GM12892 (cell line): ENCODE measurements at places on chromosomes 6 and 20.

- no peak for DNase-seq
Measured at GRCh38 chr6:71228461-71229041, 60.1 kb upstream of the OGFRL1 start.

DNA sequence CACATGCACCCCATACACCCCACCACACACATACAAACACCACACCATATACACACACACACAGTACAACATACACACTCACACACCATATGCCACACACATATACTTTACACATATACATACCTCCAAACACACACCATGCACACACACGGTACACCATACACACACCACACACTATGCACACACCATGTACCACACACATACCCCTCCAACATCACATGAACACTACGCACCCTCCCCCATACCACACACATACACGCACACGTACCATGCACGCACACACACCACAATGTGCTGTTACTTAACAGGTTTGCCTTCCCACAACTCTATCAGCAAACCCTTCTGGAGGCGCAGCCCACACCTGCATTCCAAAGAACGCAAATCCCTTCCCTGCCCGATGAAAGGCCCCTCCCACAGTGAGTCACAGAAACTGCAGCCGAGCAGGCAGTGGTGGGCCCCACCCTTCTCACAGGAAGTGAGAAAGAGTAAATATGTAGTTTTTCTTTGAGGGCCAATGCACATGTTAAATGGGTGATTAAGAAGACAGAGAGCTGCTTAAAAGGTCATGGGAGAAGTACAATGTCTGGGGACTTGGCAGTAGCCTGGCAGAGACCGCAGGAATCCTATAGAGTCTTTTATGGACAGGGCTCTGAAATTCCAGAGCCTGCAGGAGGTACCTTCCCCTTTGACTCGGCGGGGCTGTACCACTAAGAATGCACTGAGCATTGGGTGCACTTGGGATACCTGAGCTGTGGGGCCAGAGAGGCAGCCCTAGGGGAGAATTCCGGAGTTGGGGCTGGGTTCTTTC lies 34.1 kb upstream of the EZR start:
- peak; percentile 65 for DNase-seq

DNA sequence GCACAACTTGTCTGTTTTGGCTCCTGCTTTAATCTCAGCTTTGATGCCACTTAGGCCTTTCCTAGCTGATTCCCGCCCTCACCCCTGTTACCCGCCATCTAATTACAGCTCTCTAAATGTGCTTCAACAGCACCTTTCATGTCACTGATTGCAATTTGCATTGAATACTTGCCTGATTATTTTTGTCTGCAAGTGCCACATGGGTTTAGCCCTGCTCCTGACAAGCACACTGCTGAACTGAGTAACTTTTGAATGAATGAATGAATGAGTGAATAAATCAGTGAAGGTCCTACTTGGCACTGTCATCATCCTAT lies 591 bp upstream of the DCBLD1 start:
- no peak for DNase-seq

DNA sequence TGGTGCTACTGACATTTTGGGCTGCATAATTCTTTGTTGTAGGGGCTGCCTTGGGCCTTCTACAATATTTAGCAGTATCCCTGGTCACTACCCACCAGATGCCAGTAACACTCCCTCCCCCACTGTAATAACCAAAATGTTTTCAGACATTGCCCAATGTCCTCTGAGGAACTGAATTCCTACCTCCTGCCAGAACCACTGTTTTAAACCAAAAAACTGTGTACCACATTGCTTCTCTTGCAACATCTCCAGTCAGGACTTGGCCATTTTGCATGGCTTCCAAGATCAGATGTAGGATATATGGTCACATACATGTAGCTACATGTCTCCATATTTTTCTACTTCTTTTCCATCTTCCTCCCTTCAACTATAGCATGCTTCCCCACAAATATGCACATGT lies 97.4 kb upstream of the IFNGR1 start:
- DNase-seq: no peak

- no peak for DNase-seq
Measured at GRCh38 chr20:17226410-17227218, at the start of gene PCSK2. TSS of gene PCSK2 (plus strand) at chr20:17227040. CDS start at chr20:17227306, 266 bp downstream.

GRCh38 chr20:21125072-21125848 lies 622 bp upstream of the KIZ start:
- no peak for DNase-seq

GRCh38 chr20:26324177-26324576 lies 627.5 kb upstream of the ZNF337 start:
- DNase-seq: no peak

- DNase-seq: no peak
Measured at GRCh38 chr6:168381726-168382458, 59.1 kb upstream of the SMOC2 start.

DNA sequence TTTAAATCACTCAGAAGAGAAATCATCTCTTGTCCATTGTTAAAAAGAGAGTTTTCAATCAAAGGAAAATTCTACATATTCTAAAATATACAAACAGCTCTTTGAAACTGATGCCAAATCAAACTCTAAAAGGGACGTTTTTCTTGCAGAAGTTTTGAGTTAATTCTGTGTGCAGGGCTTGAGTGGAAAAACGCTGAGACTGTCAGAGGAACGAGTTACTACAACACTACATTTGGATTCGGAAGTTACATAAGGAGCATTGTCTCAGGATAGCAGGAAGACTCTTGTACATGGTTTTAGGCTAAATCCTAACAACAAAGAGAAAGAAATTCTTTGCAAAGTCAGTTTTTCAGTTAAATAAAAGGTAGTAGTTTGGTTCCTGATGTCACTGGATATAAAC lies 155.7 kb upstream of the SUPT3H start:
- no peak for DNase-seq

- no peak for DNase-seq
Measured at GRCh38 chr6:89853068-89853467, 23.4 kb downstream of the CASP8AP2 start.

- DNase-seq: no peak
Measured at GRCh38 chr6:17580518-17581048, 19.5 kb upstream of the FAM8A1 start.

- no peak for DNase-seq
Measured at GRCh38 chr6:489762-490161, 98.2 kb downstream of the IRF4 start.

- no peak for DNase-seq
Measured at GRCh38 chr6:87869064-87869905, 167.3 kb upstream of the AKIRIN2 start.

GRCh38 chr6:97114645-97115044 lies 168.4 kb downstream of the MMS22L start:
- no peak for DNase-seq

DNA sequence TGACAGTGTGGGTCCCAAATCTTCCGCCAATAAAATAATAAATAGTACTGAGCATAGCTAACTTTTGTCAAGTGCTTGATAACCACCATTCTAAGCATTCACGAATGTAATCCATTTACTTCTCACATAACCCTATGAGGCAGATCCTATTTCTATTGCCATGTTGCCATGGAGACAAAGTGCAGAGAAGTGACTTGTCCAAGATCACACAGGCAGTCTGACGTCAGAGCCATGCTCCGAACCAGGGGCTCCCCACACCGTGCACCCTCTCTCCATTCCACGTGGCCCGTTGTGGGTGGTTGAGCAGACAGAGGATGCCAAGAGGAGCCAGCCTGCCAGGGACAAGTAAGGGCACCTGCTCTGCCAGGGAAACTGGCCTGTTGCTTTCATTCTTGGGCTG lies 38.9 kb downstream of the CDH22 start:
- no peak for DNase-seq

DNA sequence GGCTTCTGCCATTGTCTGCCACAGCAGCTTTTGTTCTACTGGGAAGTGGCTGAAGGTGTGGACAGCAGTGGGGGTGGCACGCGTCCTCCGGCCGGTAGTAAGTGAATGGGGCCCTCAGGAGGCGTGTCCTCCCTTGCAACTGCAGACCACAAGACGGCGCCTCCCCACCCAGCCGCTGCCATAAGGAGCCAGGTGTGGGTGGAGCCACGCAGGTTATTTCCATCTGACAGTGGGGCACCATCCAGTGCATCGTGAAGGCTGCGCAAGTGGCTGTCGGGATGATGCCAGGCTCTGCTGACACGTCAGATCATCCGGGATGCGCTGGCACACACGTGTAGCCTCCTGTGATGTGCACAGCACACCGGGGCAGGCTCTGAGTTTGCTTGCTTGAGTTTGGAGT lies 379.7 kb downstream of the CDH4 start:
- no peak for DNase-seq

- no peak for DNase-seq
Measured at GRCh38 chr6:144581812-144582537, 296.8 kb downstream of the UTRN start.

DNA sequence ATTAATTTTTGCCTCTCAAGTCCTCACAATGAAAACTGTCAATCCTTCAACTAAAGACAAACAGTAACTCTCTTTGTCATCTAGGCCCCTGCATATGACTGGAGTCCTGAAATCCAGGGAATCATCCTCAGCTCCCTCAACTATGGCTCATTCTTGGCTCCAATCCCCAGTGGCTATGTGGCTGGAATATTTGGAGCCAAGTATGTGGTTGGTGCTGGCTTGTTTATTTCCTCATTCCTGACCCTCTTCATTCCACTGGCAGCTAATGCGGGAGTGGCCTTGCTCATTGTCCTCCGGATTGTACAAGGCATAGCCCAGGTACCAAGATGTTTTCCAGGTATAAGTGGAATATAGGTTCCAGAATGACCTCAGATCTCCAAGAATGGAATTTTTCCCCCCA lies 15.4 kb downstream of the SLC17A4 start:
- DNase-seq: no peak

GRCh38 chr6:43171707-43172103 lies 636 bp downstream of the SRF start:
- no peak for DNase-seq

DNA sequence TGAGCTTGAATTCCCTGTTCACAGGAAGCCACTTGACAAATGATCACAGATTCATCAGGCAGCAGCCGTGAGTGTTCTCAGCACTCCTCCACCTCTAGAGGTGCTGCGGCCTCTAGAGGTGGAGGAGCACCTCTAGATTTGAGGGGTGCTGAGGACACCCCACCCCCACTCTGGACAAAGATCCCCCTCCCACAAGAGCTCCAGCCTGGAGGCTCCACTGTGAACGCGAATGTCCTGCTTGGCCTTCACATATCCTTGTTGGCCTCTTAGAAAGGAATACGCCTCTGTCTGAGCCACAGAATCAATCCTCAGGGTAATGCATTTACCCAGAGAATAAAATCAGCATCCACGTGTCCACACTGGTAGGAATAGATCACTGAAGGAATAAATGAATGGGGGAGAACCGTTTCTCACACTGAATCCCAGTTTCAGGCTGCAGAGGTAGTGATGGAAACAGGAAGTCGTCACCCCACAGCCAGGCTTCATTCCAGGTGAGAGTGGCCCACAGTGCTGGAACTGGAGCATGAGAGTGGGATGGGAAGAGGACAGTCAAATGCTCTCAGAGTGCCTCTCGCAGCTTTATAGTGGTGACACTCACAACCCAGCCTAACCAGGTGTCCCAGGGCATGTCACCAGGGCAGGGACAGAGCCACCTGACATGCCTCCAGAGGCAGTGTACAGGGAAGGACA lies 16.6 kb downstream of the NPEPL1 start:
- DNase-seq: no peak

DNA sequence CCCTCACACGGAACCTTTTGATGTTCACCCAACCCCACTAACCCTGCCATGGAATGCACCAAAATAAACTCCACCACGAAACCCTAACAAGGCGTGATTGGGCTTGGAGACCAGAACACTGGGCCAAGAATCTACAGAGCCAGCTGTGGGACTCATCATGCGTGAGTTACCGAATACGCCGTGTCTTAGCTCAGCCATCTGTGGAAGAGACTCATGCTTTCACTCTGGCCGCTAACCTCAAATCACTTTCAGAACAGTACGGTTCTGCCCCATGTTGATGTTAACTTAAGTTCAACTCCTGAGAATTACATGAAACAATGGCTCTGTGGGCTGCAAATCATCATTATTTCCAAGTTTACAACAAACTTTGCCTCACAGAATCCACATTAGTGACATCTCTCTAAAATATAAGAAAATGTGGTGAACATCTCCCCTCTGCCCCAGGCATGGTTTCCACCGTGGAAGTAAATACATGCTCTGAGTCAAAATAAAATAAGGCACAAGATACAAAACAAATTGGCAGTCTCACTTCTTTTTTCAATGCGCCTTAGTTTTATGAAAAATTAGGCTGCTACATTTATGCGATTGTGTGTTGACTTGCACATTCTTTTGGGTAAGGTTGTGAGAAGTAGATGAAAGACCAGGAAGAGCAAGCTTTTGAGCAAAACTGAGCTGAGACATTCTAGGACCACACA lies 308.9 kb upstream of the EXOC2 start:
- no peak for DNase-seq

GRCh38 chr6:70651326-70651905 lies 16.3 kb upstream of the SMAP1 start:
- DNase-seq: no peak

DNA sequence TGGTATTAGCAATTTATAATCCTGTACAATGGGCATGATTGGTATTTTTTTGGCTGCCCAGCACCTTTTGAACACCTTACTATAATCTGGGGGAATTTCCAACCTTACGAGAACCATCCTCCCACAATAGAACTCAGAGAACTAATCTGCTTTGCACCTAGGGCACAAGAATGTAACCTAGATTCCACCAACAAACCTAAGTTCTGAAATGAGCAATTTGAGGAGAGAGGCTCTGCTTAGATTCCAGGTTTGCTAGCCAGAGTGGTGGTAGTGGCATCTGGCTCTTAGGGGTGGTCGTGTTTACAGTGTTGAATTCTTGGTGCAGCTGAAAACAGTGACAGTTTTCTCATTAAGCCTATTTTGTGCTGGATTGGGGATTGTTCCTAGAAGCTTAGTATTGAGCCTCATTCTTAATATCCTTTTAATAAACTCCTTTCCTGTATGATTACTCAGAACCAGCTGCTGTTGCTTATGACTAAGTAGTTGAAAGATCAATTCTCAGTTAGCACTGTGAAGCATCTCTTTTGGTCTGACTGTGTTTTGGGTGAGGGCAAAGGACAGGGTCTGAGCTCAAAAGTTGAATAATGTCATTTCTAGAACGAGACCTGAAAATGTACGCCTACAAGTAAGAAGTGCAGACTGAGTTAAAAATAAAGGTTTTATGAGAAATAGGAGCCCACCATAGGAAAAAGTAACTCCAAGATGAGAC lies 385.6 kb downstream of the CDKAL1 start:
- peak; percentile 9 for DNase-seq

DNA sequence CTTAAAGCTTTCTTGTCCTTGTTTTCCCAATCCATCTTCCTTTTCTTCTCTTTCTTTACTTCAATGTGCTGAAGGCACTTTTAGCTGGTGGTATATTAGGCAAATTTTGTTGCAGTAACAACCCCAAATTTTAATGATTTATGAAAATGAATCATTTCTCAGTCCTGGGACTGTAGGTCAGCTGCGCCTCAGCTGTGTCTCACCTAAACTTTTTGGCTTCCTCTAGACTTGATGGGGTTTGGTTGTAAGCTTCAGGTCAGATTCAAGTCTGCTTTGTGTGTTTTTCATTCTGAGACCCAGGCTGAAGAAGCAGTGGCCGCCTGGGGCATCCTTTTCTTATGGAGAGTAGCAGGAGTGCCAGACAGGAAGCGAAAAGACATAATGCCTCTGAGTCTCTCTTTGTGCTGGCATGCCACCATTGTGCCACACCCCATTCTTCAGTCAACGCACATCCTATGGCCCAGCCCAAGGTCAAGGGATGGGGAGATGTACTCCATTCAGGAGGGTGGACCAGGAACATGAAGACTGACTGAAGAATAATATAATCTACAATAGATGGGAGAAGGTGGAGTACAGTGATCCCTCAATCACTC lies 28.9 kb upstream of the CD83 start:
- no peak for DNase-seq
